ENCODE measurements at places on chromosomes 7 and 10.

DNA sequence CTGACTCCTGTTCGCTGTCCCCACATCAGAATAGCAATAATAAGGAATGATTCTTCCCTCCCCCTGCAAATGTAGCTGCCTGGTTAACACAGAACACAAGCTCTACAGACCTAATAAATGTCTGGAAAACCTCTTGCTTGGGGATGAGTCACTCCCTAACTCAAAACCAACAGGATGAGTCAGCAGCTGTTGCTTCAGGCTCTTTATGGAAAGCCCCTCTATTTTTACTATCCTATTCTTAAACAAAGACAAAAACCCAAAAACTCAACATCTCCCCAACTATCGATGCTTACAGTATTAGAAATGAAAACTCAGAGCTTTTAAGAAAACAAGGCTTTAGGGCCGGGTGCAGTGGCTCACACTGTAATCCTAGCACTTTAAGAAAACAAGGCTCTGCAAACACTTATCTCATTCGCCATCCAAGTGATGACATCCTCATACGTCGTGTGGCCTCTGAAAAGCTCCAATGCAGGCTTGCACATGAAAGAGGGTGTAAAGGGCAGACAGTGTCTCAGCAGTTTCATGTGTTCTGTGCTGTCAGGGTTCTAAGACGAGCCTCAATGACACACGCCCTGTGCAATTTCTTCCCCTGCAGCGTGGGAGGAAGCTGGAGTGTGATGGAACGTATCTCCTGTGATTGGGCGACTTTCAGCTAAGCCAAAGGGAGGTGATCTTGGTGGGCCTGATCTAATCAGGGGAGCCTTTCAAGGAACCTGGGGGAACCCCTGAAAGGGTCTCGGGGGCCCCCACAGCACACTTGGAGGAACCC, 70.1 kb downstream of the AMZ1 start:
- DNase-seq, result peak; percentile 84

GRCh38 chr7:36005293-36005692, 147.8 kb upstream of the EEPD1 start:
- DNase-seq, result no peak

- DNase-seq, result no peak
These were observed 238.9 kb downstream of the CAMK1D start for GRCh38 chr10:12588091-12588860.

- no peak for DNase-seq
These were observed 53.7 kb downstream of the HIBADH start for GRCh38 chr7:27608776-27609495.

GRCh38 chr7:20199015-20199737, 18.0 kb downstream of the MACC1 start:
- DNase-seq, result no peak

- no peak for DNase-seq
These were observed 96.8 kb downstream of the RAB18 start for GRCh38 chr10:27600930-27601329.

- DNase-seq, result no peak
These were observed 22.6 kb downstream of the KCNMA1 start for GRCh38 chr10:77614778-77615625.

GRCh38 chr7:43693687-43694398, 35.5 kb downstream of the COA1 start:
- no peak for DNase-seq

GRCh38 chr7:149050941-149051340, 22.6 kb upstream of the PDIA4 start:
- no peak for DNase-seq

DNA sequence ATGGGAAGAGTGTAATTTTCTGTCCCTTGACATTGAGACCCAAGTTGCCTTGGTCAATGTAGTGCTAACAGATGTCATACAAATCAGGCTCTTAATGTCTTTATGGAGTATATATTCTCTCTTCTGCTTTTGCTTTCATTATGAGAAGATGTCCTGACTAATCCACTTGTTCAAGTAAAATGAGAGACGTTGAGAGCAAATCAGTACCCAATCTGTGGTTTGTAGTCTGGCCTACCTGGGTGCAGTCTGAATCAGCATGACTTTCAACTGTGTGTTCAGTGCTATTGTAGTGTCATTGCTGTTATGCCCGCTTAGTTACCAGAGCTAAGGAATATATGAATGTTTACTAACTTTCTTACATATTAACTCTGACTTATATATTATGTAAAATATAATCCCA, 612.4 kb downstream of the ANKRD7 start:
- DNase-seq, result no peak

- DNase-seq, result no peak
These were observed 141.2 kb upstream of the ABCB5 start for GRCh38 chr7:20474249-20474648.

DNA sequence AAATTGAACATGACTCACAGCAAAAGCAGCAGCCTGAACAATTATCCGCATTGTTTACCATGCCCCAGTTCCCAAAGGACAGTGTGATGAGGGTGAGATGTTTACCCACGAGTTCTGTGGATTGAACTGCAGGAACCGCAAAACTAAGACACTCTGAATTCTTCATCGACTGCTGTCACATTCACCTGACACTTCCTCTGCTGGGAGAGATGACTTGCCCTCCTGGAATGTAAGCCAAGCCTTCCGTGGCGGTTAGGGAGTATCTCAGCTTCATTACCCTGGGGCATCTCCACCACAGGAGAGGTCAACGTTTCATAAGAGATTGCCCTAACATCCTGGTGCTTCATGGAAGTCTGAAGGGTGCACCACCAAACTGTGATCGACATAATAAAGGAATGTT, 374.6 kb upstream of the ADARB2 start:
- no peak for DNase-seq

- DNase-seq, result no peak
These were observed at the start of gene UPK3B for GRCh38 chr7:76509931-76510877. TSS of gene UPK3B (plus strand) at chr7:76510552. CDS start at chr7:76510653, 101 bp downstream.

DNA sequence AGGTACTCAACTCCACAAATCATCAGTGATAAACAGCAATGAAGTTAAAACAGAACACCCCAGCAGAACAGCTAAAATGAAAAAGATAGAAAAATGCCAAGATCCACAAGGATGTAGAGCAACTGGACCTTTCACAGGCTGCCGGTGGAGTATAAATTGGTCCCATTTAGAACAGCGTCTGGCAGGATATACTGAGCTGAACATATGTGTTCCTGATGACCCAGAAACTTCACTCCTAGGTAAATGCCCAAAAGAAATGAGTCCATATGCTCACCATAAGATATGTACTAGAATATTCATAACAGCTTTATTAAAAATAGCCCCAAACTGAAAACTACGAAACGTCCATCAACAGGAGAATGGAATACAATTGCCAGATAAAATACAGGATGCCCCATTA, 102.4 kb downstream of the OAT start:
- no peak for DNase-seq

DNA sequence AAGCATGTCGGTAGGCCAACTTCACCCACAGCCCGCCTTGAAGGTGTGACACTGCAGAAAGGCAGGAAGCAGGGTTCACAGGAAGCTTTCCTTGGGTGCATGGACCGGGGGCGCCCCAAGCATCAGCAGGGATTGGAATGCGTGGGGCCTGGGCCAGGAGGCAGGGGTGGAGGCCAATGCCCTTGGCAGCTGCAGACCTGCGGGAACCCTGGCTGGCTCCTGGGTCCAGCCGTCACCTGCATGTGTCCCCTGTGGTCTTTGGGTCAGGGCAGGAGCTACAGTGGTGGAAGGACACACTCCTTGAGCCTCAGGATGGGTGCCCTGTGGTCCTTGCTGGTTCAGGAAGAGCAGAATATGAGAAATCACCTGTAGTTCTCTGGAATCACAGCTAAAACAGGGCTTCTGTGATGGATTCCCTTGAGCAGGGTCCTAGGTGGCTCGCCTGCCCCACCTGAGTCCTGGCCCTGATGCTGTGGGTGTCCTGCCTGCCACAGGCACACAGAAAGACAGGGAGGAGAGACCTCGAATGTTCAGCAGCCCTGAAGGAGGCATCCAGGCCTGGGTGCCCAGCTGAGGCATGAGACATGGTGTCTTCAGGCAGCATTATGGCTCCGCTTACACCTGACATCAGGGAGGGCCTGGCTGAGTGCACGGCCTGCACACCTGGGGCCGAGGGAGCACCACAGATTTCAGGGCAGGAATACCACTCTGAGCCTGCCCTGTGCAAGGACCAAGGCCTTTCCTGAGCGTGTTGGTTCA, 15.1 kb downstream of the ANTXRL start:
- no peak for DNase-seq

GRCh38 chr7:116679500-116679899, 7.5 kb downstream of the MET start:
- no peak for DNase-seq

DNA sequence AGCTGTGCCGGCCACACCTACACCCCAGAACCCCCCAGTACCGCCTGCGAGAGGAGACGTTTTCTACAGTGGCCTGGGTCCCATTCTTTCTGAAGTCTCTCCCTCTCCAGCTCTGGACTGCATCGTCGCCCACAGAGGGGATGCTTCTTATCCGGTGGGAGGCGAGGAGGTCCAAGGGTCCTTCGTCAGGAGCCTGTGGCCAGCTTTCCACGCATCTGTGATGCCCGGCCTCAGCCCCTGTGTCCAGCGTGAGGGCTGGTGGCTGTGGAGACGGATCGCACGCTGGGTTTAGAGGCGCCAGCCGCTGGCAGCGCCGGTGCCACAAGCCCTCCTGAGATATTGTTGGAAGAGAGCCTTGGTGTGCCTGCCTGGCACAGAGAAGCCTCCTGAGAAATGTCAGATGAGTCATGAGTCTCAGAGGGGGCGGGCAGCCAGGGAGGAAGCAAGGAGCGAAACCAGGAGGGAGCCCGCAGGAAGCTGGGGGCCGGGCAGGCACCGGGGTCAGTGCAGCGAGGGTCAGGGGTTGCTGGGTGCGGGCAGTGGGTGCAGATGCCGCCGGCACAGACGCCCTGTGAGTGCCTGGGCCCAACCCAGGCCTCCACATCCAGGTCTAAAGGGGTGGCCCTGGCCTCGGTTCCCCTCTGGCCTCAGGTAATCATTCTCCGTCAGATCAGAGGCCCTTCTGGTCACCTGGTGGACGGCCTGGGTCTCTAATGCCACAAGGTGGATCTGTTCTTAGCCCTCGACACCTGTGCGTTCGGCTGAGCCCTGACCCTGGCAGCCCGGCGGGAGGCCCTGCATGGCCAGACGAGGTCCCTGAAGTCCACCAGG, 86.0 kb upstream of the DIP2C start:
- no peak for DNase-seq

- no peak for DNase-seq
These were observed 58.8 kb downstream of the TCERG1L start for GRCh38 chr10:131252567-131253276.

DNA sequence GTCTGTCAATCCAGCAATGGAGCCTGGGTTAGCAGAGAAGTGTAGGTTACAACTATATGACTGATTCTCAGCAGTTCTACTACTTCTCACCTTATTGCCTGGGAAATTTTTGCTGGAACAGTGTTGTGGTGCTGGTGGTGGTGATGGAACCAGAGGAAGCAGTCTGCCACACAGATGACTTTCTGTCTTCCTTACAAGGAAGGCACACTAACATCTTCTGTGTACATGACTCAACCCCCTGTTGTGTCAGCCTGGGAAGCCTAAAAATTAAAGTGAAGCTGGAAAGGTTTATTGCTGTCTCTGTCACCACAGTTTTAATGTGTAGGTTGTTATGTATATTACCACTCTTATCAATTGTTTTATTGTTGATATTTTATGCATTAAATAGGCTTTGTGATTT, 40.3 kb downstream of the ANKRD7 start:
- DNase-seq, result no peak

DNA sequence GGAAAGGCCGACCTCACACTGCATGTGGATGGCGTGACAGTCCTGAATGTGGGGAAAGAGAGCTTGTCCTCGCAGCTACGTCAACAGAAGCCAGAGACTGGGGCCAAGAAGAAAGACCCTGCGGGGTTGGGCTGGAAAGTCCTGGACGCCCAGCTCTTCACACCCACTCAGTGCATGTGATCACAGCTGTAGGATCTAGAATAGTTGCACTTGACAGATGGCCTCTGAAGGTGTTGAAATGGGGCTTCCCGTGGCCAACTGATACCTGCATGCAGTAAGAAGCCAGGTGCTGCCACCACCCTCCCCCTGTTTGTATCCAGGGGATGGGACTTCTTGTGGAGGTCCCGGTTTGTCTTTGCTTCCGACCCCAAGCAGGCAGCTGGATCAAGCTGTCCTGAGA, 34.1 kb upstream of the OCM2 start:
- no peak for DNase-seq

DNA sequence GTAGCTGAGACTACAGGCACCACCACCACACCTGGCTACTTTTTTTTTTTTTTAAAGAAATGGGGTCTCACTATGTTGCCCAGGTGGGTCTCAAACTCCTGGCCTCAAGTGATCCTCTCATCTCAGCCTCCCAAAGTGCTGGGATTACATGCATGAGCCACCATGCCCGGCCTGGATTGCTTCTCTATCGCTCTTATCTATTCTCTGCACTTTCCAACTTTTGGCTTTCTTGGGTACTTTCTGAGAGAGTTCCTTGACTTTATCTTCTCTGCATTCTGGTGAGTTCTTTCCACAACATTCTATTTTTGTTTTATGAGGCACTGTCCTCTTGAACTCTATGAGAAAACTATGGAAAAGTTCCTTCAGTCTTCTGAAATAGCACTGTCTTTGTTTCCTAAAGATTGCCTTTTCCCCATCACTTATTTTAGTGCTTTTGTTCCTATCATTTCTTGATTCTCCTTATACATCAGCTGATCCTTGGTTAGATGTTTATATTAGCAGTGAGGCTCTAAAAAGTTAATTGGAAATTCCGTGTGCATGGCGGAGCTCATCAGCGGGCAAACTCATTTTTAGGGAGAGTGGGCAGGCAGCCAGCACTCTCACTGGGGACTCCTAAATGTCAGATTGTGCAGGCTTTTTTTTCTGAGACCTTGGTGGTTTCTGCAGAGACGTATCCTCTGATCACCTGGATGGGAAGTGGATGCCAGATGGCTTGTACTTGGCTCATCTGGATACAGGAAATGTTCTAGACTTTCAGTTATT, 43.9 kb downstream of the HIP1 start:
- no peak for DNase-seq

DNA sequence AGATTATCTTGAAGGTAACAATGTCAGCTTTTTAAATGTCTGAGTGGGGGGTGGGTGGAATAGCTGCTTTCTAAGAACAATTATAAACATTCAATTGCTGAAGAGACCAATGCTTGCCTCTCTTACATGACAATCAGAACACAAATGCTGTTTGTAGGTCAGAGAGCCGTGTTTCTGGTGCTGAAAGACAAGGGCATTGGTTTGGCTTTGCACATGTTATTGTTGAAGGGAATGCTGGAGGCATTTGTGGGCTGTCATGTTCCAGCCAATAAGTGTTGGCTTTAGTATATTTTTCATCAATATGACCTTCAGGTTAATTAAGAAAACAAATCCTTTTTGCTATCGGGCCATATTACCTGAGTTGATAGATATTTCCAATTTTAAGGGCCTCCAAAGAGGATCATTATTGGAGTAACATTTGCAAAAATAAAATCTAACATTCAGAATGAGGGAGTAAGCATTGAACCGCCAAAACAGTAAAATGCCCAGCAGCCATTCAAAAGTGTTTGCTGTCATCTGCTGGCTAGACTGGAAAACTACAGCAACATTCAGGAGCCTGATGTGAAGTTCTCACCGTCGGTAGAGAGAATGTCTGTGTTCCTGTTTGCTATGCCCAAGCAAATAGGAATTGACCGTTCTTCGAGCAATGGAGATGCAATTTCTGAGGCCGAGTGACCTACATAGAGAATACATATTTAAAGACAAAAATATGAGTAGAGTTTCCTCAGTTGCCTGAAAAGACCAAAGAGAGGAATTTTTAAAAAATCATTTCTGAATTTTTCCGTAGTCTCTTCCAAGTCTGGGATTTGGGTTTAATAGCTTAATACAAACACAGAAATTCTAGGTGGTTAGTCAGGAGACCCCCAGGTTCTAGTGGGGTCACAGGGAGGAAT, 118.9 kb downstream of the APBB1IP start:
- peak; percentile 38 for DNase-seq
